ENCODE measurements at places on chromosomes 5 and 9. TPM values are rescaled to one million over a fixed set of nuclear protein-coding genes. Genes with fewer than 3 reads are reported as not detected.

Gene SH3GL2
- total RNA-seq, result not detected

Gene KCTD16
- total RNA-seq, result 0.33 TPM

Gene WDR38
- not detected for total RNA-seq

Gene SLC45A2
- total RNA-seq, result 0.33 TPM

Gene SHB
- 23.8 TPM for total RNA-seq

Gene C9orf50
- not detected for total RNA-seq

Gene ADAMTS19
- total RNA-seq, result not detected

Gene CMBL
- 286 TPM for total RNA-seq

Gene C9orf43
- total RNA-seq, result 2.5 TPM
